ENCODE measurements at places on chromosomes 4 and X.
A peak's percentile ranks its signal among the peaks of the same experiment; 100 is the strongest.

GRCh38 chr4:163109967-163110366 lies 56.7 kb downstream of the NAF1 start:
- DNase-seq: no peak

DNA sequence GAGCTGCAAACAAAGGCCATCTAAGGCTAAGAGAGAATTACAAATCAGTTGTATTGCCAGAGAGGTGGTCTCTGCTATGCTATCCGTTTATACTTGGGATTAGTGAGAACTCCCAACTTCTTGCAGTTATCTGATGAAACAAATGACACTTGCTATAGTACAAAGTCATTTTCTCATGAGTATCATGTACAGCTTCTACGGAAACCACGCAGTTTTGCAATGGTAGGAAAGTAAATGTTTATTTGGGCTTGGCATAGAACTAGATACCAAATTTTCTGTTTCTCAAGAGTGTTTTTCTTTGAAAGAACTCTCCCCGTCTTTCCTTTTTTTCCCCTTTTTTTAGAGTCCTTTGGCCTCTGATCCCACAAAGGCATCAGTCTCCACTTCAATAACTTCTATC lies 128.2 kb upstream of the ENPEP start:
- DNase-seq: no peak

GRCh38 chrX:13469963-13470684 lies 99.3 kb upstream of the EGFL6 start:
- DNase-seq: no peak

GRCh38 chrX:134803551-134804183 lies 145.4 kb upstream of the PLAC1 start:
- DNase-seq: peak; percentile 52

DNA sequence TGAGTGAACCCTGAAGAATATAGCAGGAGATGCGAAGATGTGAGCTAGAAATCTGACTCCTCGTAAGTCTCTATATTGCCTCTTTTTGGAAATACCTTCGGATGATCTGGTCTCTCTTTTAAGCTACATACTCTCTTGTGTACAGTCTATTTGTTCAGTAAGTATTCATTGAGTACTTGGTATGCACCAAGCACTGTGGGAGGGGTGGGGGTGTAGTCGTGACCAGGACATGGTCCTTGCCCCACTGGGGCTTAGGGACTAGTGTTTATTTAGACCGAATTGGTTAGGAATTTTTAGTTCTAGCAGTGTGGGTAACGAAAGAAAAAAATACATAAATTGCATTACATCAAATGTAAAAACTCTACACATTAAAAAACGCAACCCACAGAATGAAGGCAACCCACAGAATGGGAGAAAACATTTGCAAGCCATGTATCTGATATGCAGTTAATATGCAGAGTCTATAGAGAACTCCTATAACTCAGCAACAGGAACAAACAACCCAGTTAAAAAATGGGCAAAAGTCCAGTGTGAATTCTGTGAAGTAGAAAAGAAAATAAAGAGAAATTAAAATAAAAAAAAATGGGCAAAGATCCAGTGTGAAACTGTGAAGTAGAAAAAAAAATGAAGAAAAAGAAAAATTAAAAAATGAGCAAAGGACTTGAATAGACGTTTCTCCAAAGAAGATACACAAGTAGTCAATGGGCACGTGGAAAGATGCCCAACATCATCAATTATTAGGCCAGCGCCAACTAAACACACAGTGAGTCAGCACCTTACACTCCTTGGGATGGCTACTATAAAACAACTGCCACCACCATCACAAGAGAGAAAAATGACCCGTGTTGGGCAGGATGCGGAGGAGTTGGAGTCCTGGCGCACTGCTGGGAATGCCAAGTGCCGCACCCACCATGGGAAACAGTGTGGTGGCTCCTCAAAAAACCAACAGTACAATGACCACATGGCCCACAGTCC lies 43.8 kb downstream of the RGS12 start:
- no peak for DNase-seq

- DNase-seq: peak; percentile 28
Observed at GRCh38 chrX:39201305-39201990, 400.2 kb downstream of the MID1IP1 start.

GRCh38 chr4:175758050-175759024 lies 53.7 kb downstream of the GPM6A start:
- no peak for DNase-seq
